ENCODE measurements at places on chromosomes 16 and 17.

GRCh38 chr17:67059372-67059771 lies 15.0 kb downstream of the CACNG1 start:
- no peak for DNase-seq

DNA sequence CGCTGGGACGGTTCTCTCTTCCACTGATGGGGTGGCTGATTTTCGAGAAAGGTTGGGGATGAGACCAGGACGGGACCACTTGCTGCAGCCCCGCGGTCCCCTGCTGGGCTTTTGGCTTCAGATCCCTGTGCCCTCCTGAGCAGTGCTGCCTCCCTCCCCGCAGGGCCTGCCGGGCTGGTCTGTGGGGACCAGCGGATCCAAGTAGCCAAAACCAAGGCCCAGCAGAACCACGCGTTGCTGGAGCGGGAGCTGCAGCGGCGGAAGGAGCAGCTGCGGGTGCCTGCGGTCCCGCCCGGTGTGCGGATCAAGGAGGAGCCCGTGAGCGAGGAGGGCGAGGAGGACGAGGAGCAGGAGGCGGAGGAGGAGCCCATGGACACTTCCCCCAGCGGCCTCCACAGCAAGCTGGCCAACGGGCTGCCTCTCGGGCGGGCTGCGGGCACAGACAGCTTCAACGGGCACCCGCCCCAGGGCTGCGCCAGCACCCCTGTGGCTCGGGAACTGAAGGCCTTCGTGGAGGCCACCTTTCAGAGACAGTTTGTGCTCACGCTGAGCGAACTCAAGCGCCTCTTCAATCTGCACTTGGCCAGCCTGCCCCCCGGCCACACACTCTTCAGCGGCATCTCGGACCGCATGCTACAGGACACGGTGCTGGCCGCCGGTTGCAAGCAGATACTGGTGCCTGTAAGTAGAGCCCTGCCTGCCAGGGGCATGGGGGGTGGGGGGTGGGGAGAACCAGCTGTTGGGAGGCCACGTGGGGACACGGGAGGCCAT lies 28.6 kb downstream of the POLR3E start:
- no peak for DNase-seq

- DNase-seq: no peak
These were observed 56.6 kb downstream of the TENT4B start for GRCh38 chr16:50209546-50210265.

GRCh38 chr17:7833011-7833794 lies 814 bp upstream of the KDM6B start:
- no peak for DNase-seq

GRCh38 chr16:12160815-12161550 lies 184.4 kb downstream of the SNX29 start:
- no peak for DNase-seq

DNA sequence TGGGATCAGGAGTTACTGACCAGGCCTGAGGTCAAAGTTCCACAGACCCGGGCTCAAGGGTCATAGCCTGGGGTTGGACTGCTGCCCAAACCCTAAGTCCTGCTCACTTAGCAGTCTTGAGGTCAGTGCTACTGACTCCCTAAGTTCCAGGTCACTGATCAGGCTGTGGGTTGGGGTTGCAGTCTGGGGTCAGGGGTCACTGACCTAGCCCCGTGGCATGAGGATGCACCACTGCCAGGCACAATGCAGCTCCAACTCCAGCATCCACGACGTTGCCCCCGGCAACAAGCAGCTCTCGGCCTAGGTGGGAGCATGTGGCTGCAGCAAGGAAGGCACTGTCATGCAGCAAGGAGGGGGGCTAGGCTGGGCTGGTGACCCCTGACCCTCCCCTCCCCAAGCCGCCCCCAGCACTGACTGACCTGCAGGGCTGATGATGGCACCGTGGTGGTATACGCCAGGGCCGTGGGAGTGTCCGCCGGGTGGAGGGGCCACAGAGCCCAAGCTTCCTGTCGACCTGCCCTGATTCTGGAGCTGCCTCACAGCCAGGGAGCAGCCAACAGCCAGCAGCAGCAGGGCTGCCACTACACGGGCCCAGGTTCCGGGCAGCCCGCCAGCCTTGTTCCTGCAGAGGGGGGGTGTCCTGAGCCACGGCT lies 1.1 kb downstream of the GGT6 start:
- no peak for DNase-seq

DNA sequence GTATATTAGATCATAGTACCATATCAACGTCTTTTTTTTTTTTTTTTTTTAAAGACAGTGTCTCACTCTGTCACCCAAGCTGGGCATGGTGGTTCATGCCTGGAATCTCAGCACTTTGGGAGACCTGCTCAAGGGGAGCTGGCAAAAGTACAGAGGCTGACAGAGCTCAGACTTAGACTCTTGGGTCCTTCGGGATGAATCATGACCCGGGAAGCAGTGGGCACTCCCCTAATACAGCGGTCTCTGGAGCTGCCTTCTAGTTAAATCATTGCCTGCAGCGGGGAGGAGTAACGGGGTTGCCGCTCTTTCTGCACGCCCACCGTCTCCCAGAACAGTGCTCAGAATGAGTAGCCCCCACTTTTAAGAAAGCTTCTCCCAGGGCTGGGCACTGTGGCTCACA lies 174.4 kb downstream of the CPPED1 start:
- no peak for DNase-seq

DNA sequence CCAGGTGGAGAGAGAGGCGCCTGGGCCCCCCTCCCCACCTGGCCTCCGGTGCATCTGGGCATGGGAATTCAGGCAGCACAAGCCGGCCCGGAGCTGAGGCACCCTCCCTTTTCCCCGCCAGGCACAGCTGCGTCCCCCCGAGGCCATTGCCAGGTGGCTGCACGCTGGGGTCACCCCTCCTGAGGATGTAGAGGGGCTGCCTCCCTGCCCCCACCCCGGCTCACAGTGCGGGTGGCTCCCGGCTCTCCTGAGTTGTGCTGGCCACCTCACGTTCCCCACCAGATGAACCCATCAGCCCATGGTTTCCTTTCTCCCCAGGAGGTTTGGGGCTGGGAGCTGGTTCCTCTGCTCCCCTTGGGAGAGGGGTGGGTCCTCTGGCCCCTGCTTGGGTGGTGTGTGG lies 12.6 kb downstream of the CACNA1H start:
- no peak for DNase-seq

GRCh38 chr17:27384261-27384701 lies 72.0 kb upstream of the KSR1 start:
- DNase-seq: no peak

DNA sequence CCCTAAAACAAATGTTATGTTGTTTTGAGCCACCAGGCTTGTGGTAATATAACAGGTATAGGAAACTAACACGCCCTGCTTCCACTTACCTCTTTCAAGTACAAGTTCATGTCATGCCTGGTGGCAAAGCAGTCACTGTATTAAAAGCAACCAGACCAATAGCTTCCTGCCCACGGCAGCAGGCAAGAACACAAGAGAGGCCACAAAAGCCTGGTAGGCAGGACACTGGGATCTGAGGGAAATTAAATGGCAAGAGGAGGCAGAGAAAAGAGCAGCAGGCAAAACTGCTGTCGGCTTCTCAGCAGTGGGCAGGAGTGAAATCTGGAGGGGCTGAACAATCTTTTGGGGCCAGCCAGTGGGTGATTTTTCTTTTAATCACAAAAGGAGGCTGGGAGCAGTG lies 2.2 kb downstream of the CYTH1 start:
- no peak for DNase-seq

DNA sequence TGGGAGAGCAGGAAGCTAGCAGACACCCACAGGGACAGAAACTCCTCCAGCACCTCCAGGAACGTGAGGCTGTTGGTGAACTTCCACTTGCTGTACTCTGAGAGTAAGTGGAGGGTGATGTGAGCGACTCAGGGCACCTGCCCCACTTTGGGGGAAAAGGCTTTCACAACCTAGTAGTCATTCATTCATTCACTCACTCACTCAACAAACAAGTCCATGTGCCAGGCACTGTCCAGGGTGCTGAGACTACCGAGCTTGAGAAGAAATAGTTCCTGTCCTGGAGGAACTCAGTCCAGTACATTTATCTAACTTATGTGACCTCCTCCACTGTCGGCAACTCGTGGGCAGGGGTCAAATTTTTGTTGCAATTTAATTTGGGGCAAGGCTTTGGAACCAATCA lies 26.6 kb downstream of the LGALS9 start:
- DNase-seq: no peak

DNA sequence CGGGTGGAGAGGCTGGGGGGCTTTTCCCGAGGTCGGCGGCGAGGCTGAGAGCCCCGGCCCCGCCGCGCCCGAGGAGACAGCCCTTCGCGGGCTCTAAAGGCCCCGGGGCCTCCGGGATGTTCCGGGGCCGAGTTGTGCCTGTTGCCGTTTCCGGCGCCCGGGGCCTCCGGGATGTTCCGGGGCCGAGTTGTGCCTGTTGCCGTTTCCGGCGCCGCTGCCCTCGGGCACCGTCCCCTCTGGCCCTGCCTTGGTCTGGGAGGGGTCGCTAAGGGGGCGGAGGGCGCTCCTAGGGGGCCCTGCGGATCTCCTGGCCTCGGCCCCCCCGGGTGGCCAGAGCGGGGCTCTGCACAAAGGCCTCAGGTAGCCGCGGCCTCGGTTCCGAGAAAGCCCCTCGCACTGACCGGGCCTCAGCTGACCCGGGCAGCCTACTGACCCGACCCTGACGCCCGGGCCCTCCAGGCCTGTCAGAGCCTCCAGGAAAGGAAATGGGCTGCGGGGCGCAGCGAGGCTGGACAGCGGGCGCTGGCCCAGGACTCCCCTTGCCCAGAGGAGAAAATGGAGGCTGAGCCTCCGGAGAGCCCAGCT lies 24.2 kb downstream of the ACTG1 start:
- DNase-seq: no peak
